HCT116 (cell line): ENCODE measurements at places on chromosomes 3 and 15.

DNA sequence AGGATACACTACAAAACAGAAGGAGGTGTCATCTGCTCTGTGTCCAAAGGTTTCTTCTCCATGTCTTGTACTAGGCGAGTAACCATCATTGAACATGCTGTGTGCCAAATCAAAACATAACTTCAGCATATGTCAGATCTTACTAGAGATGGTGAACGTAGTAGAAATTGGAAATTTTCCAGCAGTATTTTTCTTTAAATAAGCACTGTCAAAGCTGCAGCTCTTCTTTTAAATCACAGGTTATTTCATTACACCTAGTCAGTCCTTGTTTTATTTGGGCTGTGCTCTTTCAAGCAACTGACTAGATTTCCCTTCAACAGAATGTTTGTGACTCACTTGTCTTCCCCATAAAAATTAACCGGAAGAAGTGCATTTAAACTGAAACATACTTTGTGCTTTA, 46.5 kb downstream of the MSL2 start:
- no peak for DNase-seq

DNA sequence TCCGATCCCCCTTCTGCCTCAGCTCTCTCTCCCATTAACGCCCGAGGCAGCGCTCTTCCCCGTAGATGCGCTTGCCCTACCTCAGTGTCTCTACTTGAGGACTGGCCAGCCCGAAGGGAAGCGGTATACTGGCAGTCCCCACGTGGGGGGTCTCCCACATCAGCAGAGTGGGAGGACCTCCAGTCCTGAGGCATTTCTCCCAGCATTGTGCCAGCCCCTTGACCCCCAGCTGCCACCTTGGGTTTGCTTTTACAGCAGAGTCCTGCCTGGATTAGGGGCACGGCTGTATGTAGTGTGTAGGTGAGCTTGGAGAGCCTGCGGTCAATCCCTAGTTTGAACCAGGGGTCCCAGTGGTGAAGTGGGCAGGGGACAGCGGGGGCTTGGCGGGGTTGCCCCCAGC, 767 bp downstream of the SEMA3F start:
- DNase-seq: no peak

- no peak for DNase-seq
These were observed 109.1 kb upstream of the LRIG1 start for GRCh38 chr3:66609660-66610561.

DNA sequence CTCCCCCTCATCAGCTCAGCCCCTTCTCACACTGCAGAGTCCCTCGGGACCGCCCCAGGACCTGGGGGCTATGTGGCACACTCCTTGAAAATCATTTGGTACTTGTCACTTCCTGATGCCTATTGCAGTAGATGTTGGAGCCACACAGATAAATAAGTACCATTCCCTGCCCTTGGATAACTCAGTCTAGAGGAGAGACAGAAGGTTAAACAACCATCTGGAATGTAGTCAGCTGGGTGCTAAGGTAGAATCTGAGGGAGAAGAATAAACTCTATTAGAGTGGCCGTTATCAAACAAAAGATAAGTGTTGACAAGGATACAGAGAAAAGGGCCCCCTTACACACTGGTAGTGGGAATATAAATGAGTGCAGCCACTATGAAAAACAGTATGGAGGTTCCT, 112.3 kb upstream of the NR2E3 start:
- DNase-seq: no peak

GRCh38 chr3:124431331-124431994, 298.8 kb upstream of the UMPS start:
- no peak for DNase-seq

DNA sequence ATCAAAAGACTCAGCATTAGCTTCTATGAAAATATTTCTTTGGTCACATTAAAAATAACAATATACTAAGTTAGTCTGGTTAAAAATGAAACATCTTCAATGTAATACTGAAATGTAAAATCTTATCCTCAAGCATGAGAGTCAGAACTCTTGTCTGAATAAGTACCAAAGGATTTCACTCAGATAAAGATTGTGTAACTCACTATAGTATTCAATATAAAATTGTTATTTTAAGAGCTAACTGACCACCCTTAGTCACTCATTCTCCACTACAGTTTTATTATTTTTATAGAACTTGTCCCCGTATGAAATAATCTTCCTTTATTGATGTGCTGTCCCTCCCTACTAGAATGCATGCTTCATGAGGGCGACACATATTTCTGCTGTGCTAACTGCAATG, 426.3 kb downstream of the MECOM start:
- no peak for DNase-seq

DNA sequence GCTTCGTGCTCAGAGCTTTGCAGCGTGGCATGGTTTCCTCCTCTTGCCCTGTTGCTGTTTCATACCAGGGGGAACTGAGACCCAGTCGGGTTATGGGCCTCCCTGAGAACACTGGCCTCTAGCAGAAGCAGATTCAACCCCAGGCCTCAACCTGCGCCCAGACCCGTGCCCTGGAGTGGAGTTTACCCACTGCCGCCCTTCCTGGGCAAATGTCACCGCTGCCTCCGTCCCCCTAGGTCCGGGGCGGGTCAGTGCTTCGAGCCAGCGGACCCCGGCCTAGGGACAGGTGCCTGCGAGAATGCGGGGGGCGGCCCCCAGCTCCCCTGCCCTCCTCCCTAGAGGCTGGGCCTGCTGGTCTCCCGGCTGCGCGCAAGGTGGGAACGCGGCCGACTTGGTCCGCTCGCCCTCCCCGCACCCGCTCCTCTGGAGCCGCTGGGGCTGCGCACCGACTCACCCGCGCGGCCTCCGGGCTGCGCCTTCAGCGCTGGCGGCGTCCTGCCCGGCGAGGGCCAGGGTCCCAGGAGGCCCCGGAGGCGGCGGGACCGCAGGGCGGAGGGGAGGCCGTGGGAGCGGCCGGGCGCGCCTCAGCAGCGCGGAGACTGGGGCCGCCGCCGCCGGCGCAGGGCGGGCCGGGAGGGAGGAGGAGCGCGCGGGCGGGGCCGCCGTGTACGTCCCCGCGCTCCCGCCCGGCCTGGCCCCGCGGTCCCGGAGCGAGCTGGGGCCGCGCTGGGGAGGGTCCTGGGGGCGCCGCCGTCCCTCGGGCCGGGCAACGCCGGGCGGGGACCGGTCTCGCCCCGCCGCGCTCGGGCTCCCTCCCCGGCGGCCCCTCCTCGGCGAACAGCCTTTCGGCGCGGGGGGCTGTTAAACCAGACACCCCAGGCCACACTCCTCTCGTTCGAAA, at the start of gene PIGZ:
PIGZ (minus strand) TSS at position 601 of the 901 bp plus-strand sequence. CDS start 16,802 bp downstream, outside the sequence.
- no peak for DNase-seq

DNA sequence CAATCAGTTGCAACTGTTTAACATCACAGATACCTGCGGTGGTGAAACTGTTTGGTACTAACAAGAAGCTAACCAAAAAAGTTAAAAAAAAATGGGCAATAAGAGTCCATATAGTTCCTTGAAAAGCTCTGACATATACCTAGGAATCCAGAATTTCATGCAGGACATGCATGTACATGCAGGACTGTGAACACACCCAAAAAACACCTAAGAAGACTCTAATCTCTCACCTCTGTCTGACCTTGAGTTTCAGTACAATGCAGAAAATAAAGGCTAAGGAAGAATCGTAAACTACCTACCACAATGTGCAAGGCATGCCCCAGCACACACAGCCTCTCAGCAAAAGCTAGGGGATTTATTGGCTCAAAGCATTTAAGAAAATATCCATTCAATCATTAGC, 110.7 kb upstream of the GOLGA8J start:
- no peak for DNase-seq

- no peak for DNase-seq
These were observed 134.1 kb upstream of the COL8A1 start for GRCh38 chr3:99504258-99504657.

GRCh38 chr15:62622775-62623174, 419.8 kb upstream of the TPM1 start:
- no peak for DNase-seq

DNA sequence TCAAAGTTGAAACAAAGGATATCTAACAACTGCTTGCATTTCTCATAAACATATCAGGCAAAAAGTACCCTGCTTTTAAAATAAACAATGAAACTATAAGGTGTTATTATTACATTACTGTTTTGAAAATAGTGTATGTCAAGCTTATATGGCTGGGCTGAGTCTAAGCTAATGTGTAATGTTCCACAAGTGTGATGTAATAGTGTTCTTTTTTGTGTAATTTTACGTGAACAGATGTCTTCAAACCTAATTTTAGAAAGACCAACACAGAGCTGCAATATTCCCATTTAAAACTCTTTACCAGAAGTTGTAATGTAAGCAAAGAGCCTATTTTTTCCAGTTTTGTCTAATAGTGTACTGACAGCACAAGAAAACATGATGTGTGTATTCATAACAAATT, 34.0 kb downstream of the MINDY2 start:
- DNase-seq: no peak

DNA sequence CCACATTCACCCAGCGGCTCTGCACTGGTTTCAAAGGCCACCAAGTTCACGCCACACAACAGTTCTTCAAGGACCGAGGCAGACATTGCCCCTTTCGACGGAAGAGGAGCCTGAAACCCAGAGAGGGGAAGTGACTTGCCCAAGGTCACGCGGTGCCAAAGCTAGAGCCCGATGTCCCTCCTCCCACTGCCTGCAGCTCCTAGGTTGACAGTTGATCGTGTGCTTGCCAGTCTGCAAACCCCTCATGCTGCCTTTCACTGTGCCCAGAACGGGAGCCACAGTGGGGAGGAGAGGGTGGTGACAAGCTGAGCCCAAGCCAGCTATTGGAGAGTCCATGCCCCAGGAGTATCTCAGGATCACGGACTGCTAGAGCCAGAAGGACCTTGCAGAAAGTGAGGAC, 230.9 kb downstream of the XXYLT1 start:
- no peak for DNase-seq

- DNase-seq: no peak
These were observed 1065.2 kb downstream of the ZPLD1 start for GRCh38 chr3:103499967-103500366.

DNA sequence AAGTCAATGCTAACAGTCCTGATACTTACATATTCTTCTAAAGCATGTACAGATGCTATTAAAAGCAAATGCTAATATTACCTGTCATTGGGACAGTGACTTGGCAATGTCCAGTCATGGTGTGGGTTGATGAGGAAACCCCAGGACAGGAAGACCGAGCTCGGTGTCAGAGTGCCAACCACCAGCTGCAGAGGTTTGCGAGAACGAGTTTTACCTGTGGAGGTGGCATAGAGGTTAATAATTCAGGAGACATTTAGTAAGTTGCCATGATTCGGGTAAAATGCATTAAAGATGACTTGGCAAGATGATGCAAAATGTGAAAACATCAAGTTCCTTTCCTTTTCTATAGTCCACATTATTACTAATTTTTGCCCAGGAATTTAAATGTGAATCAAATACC, 94.5 kb downstream of the ABI3BP start:
- no peak for DNase-seq

DNA sequence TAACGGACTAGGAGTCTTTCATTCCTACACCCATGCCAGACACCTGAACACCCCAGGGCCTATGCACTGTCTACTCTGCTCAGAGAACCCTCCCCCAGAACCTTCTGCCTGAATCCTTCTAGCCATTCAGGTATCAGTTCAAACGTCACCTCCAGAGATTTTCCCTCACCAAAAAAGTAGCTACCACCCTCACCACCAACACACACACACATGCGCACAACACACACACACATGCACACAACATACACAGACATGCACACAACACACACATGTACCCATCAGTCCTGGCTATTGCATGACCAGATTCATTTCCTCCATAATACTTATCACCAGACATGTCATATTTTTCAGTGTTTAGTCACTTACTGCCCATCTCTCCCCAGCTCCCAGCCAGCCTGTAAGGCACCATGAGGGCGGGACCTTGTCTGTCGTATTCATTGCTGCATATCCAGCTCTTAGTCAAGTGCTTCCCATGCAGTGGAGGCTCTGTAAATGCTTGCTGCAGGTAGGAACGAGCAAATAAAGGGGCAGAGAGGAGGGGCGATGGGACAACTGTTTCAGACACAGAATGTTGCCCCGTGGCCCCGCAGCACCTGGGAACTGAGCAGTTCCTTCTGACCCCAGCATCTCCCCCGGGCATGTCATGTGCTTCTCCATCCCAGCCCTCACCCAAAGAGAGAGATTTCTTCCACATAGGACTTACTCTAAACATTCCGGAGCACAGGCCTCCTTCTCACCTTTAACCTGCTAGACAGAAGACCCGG, 29.2 kb downstream of the XXYLT1 start:
- no peak for DNase-seq

DNA sequence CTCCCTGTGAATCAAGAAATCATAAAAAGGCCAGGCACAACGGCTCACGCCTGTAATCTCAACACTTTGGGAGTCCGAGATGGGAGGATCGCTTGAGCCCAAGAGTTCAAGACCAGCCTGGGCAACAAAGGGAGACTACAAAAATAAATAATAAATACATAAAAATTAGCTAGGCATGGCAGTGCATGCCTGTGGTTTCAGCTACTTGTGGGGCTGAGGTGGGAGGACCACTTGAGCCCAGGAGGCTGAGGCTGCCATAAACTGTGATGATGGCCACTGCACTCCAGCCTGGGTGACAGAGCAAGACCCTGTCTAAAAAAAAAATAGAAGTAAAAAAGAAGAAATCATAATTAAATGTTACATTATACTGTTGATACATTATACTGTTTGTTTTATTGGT, 28.0 kb upstream of the DCUN1D1 start:
- DNase-seq: no peak

DNA sequence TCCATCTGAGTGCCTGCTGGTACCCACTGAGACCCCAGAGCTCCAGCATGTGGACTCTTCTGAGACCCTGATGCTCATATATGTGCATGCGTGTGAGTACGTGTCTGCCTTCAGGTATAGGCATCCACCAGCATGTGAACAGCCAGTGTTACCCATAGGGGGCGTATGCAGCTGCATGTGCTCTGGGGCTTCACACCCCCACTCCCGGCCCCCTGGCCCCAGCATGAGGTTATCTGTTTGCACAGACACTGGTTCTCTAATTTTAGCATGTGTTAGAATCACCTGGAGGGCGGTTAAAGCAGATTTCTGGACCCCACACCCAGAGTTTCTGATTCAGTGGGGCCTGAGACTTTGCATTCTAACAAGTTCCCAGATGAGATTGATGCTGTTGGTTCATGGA, 824 bp upstream of the CILP start:
- DNase-seq: no peak

DNA sequence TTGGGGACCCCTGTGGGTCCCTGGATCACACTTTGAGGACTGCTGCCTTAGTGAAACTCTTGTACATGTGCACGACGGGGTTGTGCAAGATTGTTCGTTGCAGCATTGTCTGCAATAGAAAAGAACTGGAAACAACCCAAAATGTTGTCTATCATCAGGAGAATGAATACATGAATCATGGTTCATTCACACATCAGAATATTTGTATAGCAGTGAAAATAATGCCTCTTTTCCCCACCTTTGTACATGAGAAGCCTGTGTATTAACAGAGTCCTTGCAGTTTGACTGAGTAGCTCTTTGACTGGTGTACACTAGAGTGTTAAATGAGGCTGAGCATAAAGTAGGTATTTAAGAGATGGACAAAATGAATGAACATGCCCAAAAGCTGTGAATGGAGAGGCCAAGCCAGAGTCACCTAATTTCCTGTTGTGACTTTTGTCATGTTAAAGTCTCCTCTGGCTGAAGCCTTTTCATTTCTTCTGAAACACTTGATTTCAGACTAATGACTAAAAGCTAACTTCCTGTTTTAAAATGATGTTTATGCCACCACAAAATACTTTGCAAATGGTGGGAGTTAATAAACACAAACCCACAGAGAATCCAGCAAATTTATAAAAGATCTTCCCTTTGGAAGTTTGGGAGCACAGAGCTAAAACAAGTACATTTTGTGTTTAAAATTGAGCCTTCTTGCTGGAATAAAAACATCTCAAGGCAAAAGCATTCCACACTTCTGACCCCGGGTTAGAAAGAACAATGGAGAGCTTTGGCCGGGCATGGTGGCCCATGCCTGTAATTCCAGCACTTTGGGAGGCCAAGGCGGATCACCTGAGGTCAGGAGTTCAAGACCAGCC, 20.6 kb upstream of the USP3 start:
- DNase-seq: no peak
